Mesenteric fat pad (tissue), 1 donor: ENCODE measurements at places on chromosomes 2 and 18. TPM values are rescaled to one million over a fixed set of nuclear protein-coding genes. Genes with fewer than 3 reads are reported as not detected.
A peak's percentile ranks its signal among the peaks of the same experiment; 100 is the strongest.

GRCh38 chr2:3493615-3494007 is 25.7 kb downstream of the ADI1 start:
- peak; percentile 65 for DNase-seq

- no peak for DNase-seq
Observed at GRCh38 chr18:78884502-78884901, 95.1 kb upstream of the SALL3 start.

Gene SCN2A
- total RNA-seq = 0.16 TPM

Gene ZBTB7C
- total RNA-seq = 14.2 TPM

Gene HS6ST1
- 38.4 TPM for total RNA-seq

Gene CHPF
- 24.1 TPM for total RNA-seq

- DNase-seq = no peak
Observed at GRCh38 chr18:56890632-56891031, 239.5 kb downstream of the WDR7 start.
